Stimulated activated naive CD4-positive, alpha-beta T cell treated with Interleukin-2 at 50 U/mL for 16 hours (primary cell): ENCODE measurements at places on chromosomes 11 and 22.

DNA sequence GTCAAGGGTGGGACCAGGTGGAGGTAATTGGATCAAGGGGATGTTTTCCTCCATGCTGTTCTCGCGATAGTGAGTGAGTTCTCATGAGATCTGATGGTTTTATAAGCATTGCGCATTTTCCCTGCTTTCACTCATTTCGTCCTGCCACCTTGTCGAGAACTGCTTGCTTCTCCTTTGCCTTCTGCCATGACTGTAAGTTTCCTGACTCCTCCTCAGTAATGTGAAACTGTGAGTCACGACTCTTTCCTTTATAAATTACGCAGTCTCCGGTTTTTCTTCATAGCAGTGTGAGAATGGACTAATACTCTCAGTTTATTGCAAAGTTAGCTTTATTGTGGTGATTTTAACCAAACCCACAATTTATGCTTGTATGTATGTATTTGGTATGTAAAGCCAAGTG lies 878.5 kb upstream of the ANO3 start:
- no peak for DNase-seq

GRCh38 chr22:19292458-19293230 lies 1.1 kb upstream of the CLTCL1 start:
- no peak for DNase-seq

DNA sequence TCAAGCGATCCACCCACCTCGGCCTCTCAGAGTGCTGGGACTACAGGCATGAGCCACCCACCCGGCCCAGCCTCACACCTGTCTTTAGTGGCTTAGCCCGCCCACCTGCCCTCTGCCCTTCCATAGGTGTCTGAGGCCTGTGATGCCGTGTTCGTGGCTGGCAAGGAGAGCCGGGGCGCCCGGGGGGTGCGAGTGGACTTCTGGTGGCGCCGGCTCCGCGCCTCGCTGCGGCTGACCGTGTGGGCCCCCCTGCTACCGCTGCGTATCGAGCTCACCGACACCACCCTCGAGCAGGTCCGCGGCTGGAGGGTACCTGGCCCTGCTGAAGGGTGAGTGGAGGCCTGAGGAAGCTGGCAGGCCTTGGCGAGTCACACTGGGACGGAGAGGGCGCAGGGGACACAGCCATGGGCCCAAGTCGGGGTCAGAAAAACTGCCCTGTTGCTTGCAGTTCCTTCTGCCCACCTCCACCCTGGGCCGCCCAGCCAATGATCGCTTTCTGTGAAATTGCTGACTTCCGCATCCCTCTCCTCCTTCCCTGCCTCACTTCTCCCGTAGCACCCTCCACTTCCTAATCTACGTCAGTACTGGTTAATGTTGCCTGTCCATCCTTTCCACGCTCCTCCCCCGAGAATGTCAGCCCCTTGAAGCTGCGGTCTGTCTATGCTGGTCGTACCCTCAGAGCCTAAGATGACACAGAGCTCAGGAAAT lies 9.3 kb downstream of the TMEM132A start:
- DNase-seq, result no peak

DNA sequence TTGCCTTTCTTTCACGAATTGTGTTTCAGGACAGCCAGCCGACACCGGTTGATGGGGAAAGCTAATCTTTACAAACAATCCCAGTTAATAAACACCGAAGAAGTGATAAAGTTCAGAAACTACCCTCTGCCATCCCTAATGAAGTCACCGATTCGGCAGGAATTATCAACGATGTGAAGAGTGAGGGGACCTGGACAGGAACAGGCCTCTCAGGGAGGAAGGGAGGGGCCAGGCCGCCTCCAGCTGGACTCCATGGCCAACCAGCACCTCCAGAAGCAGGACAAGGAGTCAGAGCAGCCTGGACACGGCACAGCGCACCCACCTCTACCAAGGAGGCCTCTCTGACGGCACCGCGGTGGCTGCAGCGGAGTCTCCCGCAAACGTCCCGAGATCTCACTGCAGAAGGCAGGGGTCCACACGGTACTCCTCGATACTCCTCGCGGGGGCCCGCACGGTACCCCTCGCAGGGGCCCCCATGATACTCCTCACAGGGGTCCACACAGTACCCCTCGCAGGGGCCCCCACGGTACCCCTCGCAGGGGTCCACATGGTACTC lies 3.9 kb downstream of the TOLLIP start:
- DNase-seq, result no peak

GRCh38 chr11:75371949-75372876 lies 20.8 kb upstream of the ARRB1 start:
- no peak for DNase-seq

- DNase-seq, result no peak
Observed at GRCh38 chr11:119668676-119669075, 60.3 kb downstream of the NECTIN1 start.

- no peak for DNase-seq
Observed at GRCh38 chr11:116422556-116422955, 350.2 kb downstream of the BUD13 start.

GRCh38 chr11:63572026-63572688 lies 9.0 kb upstream of the PLAAT2 start:
- DNase-seq, result no peak

DNA sequence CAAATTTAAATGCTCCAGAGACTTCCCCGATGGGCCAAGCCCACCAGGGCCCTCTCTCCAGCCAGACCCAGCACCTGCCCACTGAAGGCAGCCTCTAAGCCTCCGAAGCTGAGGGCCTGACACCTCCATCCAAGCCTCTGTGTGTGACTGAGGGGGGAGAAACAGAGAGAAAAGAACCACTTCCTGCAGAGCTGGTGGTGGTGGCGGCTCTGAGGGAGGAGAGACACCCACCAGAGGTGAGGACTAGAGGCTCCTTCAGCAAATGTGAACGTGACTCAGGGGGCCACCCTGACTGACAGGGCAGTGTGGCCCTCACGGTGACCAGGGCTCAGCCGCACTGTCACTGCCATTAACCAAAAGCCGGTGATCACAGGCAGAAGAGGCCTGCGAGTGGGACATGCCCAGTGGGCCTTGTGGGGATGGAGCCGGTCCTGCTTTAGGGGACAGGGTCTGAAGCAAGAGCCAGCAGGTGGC lies 31.0 kb upstream of the CD5 start:
- DNase-seq, result peak; percentile 49

DNA sequence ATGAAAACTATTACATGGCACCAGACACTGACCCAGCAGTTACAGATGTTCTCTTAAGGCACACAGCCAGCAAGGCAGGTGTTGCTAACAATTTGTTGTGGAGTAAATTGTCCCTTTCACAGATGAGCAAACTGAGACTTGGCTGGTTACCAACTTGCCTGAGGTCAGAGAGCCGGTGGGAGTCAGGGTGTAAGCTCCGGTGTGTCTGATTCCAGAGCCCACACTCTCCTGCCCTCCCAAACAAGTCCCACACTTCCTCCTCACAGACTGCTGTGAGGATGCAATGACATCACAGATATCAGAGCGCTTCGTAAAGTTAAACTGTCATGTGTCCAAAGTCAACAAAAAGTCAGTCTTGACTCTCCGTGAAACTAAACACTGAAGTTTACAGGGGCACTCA lies 12.5 kb downstream of the GDPD5 start:
- DNase-seq, result no peak

- DNase-seq, result no peak
Observed at GRCh38 chr11:133362916-133363315, 169.4 kb downstream of the OPCML start.

- DNase-seq, result no peak
Observed at GRCh38 chr22:38864361-38865191, 7.4 kb downstream of the CBX6 start.

GRCh38 chr11:101816613-101817012 lies 98.2 kb upstream of the CEP126 start:
- no peak for DNase-seq
